ENCODE measurements at places on chromosomes 5 and 9.

- DNase-seq: no peak
Observed at GRCh38 chr5:87151547-87151946, 116.1 kb upstream of the RASA1 start.

DNA sequence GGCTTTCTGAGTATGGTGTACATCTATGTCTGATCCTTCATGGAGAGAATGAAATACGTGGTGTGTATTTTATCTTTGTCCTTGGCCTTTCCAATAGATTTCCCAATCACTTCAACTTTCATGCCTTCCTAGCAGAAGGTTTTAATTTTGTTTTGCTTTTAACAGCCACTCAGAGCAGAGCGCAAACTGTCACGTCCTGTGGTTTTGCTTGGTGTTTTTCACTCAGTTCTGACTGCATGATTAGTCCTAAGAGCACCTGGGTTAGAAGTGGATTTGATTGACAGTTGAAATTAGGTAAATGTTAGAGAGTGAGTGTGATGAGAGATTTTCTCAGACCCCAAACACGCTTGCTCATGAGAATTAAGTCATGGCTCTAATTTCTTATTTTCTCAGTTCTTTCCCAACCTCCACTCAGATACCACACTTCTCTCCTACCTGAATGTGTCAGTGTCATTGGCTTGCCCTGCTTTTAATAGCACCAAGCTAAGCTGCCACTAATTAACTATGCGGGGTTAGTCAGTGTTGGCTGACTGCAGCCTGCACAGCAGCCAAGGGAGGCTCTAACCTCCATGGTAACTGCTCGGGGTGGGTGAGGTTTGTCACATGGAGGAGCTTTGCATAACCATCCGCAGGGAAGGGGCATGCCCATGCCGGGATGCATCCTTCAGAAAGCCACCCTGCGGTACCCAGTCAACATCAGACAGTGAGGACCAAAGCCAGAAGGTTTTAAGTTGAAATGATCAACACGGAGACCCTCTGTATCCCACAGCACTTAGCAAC, 173.4 kb downstream of the NR3C1 start:
- DNase-seq: no peak

DNA sequence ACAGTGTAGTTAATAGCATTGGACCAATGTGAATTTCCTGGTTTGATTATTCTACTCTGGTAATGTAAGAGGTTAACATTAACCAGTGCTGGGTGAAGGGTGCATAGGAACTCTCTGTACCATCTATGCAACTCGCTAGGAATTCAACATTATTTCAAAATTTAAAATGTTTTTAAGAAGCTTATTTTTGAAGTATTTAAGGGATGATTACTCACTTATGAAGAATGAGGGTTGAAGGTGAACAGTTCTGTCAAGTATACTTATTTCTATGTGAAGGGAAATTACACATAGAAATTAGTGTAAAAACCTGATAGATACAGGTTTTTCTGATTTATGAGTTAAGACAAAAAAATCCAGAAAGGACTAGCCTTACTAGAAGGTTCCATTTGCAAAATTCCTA, 165.8 kb downstream of the INSYN2B start:
- no peak for DNase-seq

- no peak for DNase-seq
Observed at GRCh38 chr9:3458806-3459475, 66.9 kb downstream of the RFX3 start.

DNA sequence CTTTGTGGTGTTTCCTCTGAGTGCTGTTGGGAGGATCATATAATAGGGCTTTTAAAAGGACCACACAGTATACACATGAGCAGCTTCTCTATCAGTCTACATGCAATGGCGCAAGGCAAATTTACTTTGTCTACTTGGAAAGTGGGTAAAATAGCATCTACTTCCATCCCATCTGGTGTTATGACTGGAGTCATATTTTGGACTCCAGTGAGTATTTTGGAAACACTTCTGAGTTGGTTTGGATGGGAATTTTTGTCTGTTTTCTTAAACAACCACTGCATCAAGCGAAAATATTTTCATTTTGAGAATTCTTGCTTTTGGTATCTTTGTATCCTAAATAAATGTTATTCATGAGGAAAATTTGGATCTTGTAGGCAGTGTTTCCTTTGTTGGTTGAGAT, 220.8 kb downstream of the NMUR2 start:
- no peak for DNase-seq

DNA sequence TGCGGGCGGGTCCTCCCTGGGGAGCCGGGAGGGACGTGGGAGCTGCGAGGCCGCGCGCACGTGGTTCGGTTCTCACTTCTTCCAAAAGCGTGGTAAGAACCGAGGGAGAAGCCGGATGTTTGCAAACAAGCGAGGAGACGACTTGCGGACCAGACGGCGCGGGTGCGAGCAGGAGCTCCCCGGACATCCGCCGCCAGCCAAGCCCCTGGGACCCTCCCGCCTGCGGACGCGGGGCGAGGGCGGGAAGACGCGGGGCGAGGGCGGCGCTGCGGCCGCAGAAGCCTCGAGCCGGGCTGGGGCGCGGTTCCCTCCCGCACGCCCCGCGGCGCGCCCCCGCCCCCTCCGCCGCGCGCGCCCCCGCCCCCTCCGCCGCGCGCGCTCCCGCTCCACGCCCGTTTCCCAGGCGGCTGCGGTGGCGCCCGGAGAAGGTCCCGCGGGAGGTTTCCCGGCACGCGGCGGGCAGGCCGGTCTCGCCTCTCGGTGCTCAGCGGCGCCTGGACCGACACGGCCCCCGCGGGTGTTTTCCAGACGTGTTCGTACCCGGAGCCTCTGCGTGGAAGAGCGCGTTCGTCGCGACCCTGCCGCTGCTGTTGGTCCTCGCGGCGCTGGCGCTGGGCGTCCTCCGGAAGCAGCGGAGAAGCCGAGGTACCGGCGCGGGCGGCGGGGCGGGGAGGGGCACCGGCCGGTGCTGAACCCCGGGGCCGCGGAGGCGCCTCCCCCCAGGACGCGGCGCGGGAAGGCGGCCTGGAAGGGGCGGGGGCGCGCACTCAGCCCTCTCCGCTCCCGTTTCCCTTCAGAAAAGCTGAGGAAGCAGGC, 12.8 kb downstream of the BTNL9 start:
- no peak for DNase-seq

DNA sequence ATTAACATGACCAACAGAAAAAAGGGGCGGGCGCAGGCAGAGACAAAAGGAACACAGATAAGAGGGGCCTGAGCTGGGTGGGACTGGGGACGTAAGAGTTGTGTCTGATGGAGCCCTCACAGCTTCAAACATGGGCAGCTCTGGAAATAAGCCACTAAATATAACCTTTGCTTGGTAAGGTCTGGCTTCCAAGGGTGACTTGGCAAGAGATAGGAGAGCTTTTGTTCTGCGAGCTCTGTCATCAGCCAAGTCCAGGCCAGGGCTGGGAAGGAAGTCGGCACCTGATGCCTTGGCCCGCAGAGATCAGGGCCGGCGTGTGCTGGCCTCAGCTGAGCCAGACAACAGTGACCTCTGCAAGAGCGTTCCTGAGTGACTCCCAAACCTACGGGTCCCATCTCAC, 11.8 kb downstream of the TRUB2 start:
- no peak for DNase-seq

- DNase-seq: no peak
Observed at GRCh38 chr5:159178978-159179377, 30.4 kb downstream of the RNF145 start.

DNA sequence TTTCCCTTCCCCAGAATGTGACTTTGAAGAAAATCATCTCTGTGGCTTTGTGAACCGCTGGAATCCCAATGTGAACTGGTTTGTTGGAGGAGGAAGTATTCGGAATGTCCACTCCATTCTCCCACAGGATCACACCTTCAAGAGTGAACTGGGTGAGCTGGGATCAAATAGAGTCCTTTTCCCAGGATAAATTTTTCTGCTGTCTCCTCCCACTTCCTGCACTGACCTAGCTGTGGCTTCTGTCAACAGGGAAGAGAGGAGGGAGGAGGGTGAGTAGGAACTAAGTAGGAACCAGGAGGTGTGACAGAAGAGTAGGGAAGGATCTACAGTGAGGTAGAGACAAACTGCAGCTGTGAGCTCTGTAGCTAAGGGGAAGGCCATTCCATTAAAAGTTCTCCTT, 69.3 kb downstream of the MAMDC2 start:
- DNase-seq: no peak

GRCh38 chr9:120765910-120766425, 27.2 kb downstream of the FBXW2 start:
- no peak for DNase-seq

DNA sequence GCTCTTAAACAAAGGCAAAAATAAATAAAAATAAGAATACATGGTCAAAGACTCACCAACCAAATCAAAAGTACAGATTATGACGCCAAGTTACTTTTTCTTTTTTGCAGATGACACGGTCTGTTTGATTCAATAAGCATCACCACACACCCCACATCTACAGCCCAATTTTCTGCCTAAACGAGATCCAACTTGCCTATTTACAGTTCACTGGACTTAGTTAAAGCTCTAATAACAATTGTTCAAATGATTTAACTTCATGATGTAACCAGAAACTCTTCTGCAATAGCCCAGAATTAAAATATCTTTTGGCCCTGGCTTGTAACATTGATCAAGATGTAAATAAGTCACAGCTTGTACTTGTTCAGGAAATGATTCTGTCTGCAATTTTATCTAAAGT, 590.3 kb upstream of the C9orf72 start:
- no peak for DNase-seq

DNA sequence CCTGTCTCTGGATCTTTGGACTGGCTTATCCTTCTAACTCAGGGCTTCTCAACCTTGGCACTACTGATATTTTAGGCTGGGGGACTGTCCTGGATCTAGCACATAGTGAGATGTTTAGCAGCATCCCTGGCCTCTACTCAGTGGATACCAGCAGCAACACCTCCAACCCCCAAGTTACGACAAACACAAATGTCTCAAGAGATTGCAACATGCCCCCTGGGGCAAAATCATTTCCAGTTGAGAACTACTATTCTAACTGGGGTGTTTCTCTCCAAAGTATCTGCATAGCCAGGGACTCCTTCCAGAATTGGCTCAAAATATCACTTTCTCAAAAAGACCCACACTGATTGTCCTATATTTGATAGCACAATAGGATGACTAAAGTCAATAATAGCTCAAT, 7.2 kb upstream of the TLR4 start:
- DNase-seq: no peak

- no peak for DNase-seq
Observed at GRCh38 chr5:142660731-142661130, 25.2 kb downstream of the FGF1 start.

DNA sequence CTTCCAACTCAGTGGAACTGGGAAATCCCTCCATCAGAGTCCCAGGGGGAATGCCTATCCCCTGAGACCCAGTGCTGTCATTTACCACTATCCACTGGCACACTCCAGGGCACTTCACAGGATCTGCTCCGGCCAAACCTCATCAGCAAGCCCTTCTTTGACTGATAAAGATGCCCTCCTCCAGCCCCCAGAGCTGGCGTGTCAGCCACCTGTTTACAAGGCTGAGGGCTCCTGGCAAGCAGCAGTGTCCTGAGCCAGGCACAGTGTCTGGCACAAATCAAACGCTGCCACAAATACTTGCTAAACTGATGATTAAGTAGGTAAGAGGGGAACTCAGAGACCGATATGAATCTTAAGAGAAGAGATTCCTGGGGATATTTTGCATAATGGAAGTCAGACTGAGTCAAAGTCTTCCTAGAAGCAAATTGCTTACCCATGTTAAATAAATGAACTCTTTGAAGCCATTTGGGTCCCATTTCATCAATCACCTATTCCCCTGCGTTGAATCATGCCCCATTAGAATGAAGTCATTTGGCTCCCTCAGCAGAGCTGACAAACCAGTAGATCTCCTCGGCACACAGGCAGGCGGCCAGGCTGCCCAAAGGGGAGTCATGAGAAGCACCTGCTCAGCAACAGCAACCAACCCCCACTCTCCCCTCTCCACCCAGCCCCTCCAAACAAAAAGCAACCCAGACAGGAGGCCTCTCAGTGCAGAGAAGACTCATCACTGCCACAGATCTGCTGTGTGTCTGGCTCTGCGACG, 97.4 kb downstream of the CDK5RAP2 start:
- DNase-seq: no peak

GRCh38 chr5:129746876-129747275, 1.0 kb upstream of the MINAR2 start:
- DNase-seq: no peak

DNA sequence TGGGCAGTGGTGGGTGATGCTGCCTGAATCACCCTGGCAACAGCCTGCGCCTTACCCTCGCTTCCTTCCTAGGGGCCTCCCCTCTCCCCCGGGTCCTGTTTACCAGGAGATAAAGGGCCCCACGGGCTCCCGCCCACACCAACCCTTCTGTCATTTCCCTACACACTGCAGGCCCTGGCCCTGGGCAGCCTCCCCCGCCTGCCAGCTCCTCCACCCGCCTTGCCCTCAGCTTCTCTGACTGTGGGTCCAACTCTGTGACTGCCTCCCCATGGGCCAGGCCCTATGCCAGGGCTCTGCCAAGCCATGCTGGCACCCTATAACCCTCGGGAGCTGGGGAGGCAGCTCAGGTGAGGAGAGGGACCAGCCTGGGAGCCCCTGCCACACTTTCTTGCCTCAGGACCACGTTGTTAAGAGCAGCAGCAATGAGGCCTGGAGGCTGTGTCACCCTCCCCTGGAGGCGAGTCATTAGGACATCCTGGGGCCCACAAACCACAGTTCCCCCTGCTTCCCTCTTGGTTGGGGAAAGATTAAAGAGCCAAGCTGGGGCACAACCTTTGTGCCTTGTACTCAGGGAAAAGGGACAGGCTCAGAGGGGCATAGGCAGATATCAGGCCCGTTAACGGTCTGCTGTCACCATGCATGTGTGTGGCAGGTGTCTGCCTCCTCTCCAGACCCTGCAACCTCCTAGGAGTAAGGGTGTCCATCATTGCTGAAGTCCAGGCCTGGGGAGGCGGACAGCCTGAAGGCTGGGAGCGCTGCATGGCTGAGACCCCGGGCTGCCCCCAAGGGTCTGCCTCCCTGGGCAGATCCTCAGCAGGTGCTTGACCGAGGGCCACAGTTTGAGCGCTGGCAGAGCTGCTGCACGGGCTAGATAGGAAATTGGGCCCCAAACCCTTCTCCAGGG, 2.8 kb downstream of the MGAT4B start:
- DNase-seq: no peak

DNA sequence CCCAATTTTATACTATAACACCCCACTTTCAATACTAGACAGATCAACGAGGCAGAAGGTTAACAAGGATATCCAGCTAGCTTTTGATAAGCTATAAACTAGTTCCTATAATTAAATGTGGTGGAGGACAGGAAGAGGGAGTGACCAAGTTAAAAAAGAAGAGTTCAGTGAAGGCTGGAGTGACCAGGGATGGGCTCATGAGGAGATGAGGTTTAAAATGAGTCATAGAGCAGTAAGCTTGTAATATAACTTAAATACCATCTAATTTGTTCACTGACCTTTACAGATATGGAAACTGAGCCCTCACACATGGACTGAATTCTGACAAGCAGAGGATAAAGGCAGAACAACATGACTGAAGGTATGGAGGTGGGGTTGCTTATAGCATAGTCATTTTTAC, 284.5 kb downstream of the SPATA31D1 start:
- DNase-seq: no peak

- no peak for DNase-seq
Observed at GRCh38 chr9:136992819-136993369, 672 bp downstream of the PAXX start.

- no peak for DNase-seq
Observed at GRCh38 chr9:120153258-120153657, 426.7 kb downstream of the CDK5RAP2 start.
